ENCODE measurements at places on chromosomes 5 and 9. TPM values are rescaled to one million over a fixed set of nuclear protein-coding genes. Genes with fewer than 3 reads are reported as not detected.

Gene FAT2
- 0.03 TPM for polyA plus RNA-seq

Gene BRINP1
- polyA plus RNA-seq, result not detected

Gene NFIL3
- polyA plus RNA-seq, result not detected

Gene LPCAT1
- 43.5 TPM for polyA plus RNA-seq

Gene PDCD1LG2
- 3.5 TPM for polyA plus RNA-seq

- no peak for DNase-seq
These were observed 275.4 kb downstream of the EPB41L4A start for GRCh38 chr5:112143690-112144089.

- DNase-seq, result no peak
These were observed 76.2 kb downstream of the ARHGAP26 start for GRCh38 chr5:142846406-142846805.

GRCh38 chr9:121233906-121234831 is 32.5 kb upstream of the RAB14 start:
- no peak for DNase-seq

GRCh38 chr9:121357011-121357410 is 13.0 kb downstream of the STOM start:
- DNase-seq, result no peak

GRCh38 chr5:140213370-140213983 is 38.5 kb downstream of the CYSTM1 start:
- DNase-seq, result no peak
